ENCODE measurements at places on chromosomes 4 and X. TPM values are rescaled to one million over a fixed set of nuclear protein-coding genes. Genes with fewer than 3 reads are reported as not detected.

- DNase-seq = no peak
- H3K27me3 ChIP-seq = no peaks in the 10 kb centered on the region
- H3K4me3 ChIP-seq = no peak overlapping the region
- H3K36me3 ChIP-seq = no peaks in the 10 kb centered on the region
- H3K27ac ChIP-seq = no peak overlapping the region
Observed at GRCh38 chr4:183610033-183610432, 49.0 kb downstream of the RWDD4 start.

GRCh38 chr4:6183740-6184139 is 16.6 kb downstream of the JAKMIP1 start:
- no peaks in the 10 kb centered on the region for H3K27me3 ChIP-seq
- no peaks in the 10 kb centered on the region for H3K36me3 ChIP-seq
- no peaks in the 10 kb centered on the region for H3K4me1 ChIP-seq
- DNase-seq = no peak
- no peak overlapping the region for H3K27ac ChIP-seq

- no peak for DNase-seq
- no peaks in the 10 kb centered on the region for H3K27me3 ChIP-seq
- no peaks in the 10 kb centered on the region for H3K36me3 ChIP-seq
- no peak overlapping the region for H3K4me3 ChIP-seq
- H3K27ac ChIP-seq = no peak overlapping the region
- H3K4me1 ChIP-seq = no peaks in the 10 kb centered on the region
Observed at GRCh38 chr4:87806520-87806919, 7.2 kb downstream of the IBSP start.

GRCh38 chr4:153546280-153546679 is 80.1 kb downstream of the TMEM131L start:
- H3K27ac ChIP-seq = no peak overlapping the region
- H3K4me1 ChIP-seq = peaks cover 4% of the 10 kb centered on the region
- no peaks in the 10 kb centered on the region for H3K36me3 ChIP-seq
- H3K27me3 ChIP-seq = no peaks in the 10 kb centered on the region
- no peak overlapping the region for H3K4me3 ChIP-seq

- no peak for DNase-seq
- no peaks in the 10 kb centered on the region for H3K36me3 ChIP-seq
- H3K27me3 ChIP-seq = peaks cover 1% of the 10 kb centered on the region
- no peaks in the 10 kb centered on the region for H3K4me1 ChIP-seq
- H3K27ac ChIP-seq = no peak overlapping the region
- H3K4me3 ChIP-seq = no peak overlapping the region
Observed at GRCh38 chr4:42636645-42636949, 20.3 kb downstream of the ATP8A1 start.

The DTHD1 gene
- total RNA-seq = not detected

The CSAG1 gene
- total RNA-seq = not detected

The MGAT4D gene
- total RNA-seq = not detected

DNA sequence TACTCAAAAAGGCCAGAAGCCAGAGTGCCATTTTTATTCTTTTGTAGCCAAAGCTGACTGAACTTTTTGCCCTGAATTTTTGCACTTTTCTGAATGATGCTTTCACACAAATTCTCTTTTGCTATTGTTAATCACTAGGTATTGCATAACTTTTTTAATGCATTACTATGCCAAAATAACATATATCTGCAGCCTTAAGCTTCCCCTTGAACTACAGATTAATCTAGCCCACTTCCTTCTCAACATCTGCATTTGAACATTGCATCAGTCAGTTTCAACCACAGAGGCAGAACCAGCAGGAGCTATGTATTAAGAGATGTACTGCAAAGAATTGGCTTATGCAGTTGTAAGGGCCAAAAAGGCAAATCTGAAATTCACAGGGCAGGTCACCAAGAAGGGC is 197.6 kb upstream of the GYPA start:
- no peaks in the 10 kb centered on the region for H3K36me3 ChIP-seq
- peaks cover 4% of the 10 kb centered on the region for H3K4me1 ChIP-seq
- H3K27me3 ChIP-seq = no peaks in the 10 kb centered on the region

GRCh38 chr4:86250619-86251018 is 109.2 kb downstream of the MAPK10 start:
- H3K27me3 ChIP-seq = no peaks in the 10 kb centered on the region
- H3K27ac ChIP-seq = no peak overlapping the region
- H3K36me3 ChIP-seq = no peaks in the 10 kb centered on the region
- no peaks in the 10 kb centered on the region for H3K4me1 ChIP-seq
- no peak overlapping the region for H3K4me3 ChIP-seq

The OTUD6A gene
- total RNA-seq = 0.17 TPM

The CCNB3 gene
- total RNA-seq = 0.09 TPM

- no peak for DNase-seq
- no peaks in the 10 kb centered on the region for H3K27me3 ChIP-seq
- H3K36me3 ChIP-seq = no peaks in the 10 kb centered on the region
- no peak overlapping the region for H3K27ac ChIP-seq
- no peaks in the 10 kb centered on the region for H3K4me1 ChIP-seq
Observed at GRCh38 chr4:189084671-189085070, 856.0 kb upstream of the FRG1 start.

GRCh38 chr4:126957987-126958386 is 674.8 kb upstream of the INTU start:
- no peaks in the 10 kb centered on the region for H3K36me3 ChIP-seq
- no peaks in the 10 kb centered on the region for H3K27me3 ChIP-seq
- DNase-seq = no peak
- H3K27ac ChIP-seq = no peak overlapping the region
- no peak overlapping the region for H3K4me3 ChIP-seq

GRCh38 chrX:80602036-80602860 is 182.0 kb downstream of the TENT5D start:
- H3K4me1 ChIP-seq = no peaks in the 10 kb centered on the region
- no peak overlapping the region for H3K27ac ChIP-seq
- H3K27me3 ChIP-seq = no peaks in the 10 kb centered on the region
- DNase-seq = no peak
- no peaks in the 10 kb centered on the region for H3K36me3 ChIP-seq
- no peak overlapping the region for H3K4me3 ChIP-seq

The PCSK1N gene
- total RNA-seq = 4.5 TPM

The MAGEC2 gene
- not detected for total RNA-seq

The AFM gene
- total RNA-seq = not detected

DNA sequence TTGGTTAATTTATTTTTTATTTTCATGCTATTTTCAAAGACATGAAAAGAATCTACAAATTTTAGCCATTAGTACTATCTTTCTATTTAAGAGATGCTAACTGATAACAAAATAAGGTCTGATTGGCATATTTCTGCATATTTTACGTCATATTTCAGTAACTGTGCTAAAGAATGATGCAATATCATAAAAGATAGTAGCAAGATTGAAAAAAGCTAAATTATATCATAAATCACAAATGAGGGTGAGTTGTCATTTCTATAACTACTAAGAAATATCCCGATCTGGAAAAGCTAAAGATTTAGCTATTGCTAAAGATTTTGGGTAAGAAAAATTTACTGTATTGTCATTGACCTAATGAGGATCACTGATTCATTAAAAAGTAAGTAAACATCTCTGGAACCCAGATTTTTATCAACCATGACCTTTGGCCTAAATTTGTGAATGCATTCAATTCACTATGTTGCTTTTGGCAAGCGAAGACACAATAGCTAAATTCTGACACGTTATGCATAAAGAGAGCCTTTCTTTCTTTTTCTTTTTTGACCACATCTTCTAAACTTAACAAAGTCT is 103.6 kb downstream of the HPGD start:
- H3K4me3 ChIP-seq = no peak overlapping the region
- no peaks in the 10 kb centered on the region for H3K4me1 ChIP-seq
- no peak for DNase-seq
- H3K27ac ChIP-seq = no peak overlapping the region
- H3K27me3 ChIP-seq = no peaks in the 10 kb centered on the region
- H3K36me3 ChIP-seq = no peaks in the 10 kb centered on the region

The NXF2 gene
- not detected for total RNA-seq

The XAGE3 gene
- not detected for total RNA-seq

DNA sequence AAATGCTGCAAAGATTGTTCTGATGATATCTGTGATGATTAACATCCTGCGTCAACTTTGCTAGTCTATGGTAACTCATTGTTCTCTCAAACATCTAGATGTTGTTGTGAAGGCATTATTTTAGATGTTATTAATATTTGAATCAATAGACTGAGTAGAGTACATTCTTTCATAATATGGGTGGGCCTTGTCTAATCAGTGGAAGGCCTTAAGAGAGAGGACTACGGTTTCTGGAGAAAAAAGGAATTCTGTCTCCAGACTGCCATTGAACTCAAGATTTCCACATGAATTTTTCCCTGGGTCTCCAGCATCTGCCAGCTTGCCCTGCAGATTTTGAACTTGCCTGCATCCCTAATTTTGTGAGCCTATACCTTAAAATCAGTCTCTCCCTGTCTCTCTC is 2381.1 kb upstream of the AGA start:
- H3K27me3 ChIP-seq = no peaks in the 10 kb centered on the region
- DNase-seq = no peak
- H3K4me1 ChIP-seq = no peaks in the 10 kb centered on the region

DNA sequence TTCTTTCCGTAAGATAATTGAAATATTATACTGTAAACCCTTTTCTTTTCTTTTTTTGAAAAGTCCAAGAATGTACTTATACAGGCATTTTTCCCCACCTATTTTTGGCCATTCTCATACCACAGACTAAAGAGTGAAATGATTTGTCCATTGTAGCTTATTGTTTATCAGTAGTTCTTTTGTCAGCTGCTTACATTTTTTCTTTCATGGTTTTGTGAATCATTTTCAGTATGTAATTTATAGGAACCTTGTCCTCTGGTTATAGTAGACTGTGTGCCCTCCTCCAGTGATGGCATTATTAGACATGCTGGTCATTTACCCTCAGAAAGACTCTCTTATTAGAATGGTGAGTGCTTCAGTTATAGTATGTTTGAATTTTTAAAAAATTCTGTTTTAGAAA is 56.7 kb downstream of the CCKAR start:
- no peaks in the 10 kb centered on the region for H3K4me1 ChIP-seq
- no peak overlapping the region for H3K4me3 ChIP-seq
- H3K27me3 ChIP-seq = no peaks in the 10 kb centered on the region
- H3K36me3 ChIP-seq = peaks cover 60% of the 10 kb centered on the region
- DNase-seq = no peak

DNA sequence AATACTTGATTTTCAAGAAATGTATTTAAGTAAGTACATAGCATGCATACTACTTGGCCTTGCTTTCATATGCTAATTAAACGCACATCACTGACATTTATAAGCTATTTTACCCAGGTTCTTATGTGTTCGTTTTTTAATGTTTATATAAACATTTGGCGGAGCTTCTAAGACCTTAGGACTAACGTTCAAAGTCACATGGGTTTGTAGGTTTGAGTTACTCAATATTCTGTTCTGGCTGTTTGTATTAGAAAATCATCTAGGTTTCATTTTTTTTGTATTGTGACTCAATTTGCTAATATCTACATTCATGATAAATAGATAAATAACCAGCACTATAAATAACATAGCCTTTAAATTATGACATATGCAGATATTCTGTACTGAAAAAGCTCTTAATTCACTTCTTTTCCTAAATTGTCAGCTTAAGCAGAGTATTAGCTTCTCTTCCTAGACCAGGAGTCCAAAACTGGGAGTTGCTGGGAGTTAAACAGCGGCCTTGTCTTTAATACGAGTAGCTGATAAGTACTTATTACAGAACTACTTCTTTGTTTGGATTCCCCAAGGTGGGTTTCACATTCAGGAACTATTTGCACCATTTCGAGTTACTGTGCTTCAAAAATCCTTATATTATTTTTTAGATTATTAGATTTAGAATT is 42.0 kb downstream of the GUCY1B1 start:
- H3K4me1 ChIP-seq = no peaks in the 10 kb centered on the region
- DNase-seq = no peak
- H3K36me3 ChIP-seq = no peaks in the 10 kb centered on the region
- no peaks in the 10 kb centered on the region for H3K27me3 ChIP-seq

DNA sequence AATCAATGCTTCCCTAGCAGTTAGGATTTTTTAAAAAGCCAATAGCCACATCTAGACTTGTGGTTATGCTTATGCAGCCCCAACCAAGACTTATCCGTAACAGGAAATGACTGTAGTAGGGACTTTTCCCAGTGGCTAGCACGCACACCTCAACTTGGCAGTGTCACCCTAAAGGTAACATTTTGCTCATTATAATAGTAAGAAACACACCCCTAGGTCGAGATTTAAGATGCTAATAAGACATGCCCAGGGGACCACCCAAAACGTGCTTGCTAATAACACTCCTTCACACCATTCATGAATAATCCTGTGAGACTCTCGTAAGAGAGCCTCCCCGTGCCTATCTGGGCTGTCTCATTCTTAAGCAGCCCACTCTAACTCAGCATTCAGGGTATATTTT is 195.3 kb downstream of the CHIC1 start:
- no peak for DNase-seq
- no peaks in the 10 kb centered on the region for H3K36me3 ChIP-seq
- no peaks in the 10 kb centered on the region for H3K27me3 ChIP-seq
- H3K4me1 ChIP-seq = no peaks in the 10 kb centered on the region
- H3K27ac ChIP-seq = no peak overlapping the region

GRCh38 chr4:124191329-124191728 is 521.2 kb downstream of the ANKRD50 start:
- DNase-seq = no peak
- H3K4me3 ChIP-seq = no peak overlapping the region
- no peak overlapping the region for H3K27ac ChIP-seq
- H3K4me1 ChIP-seq = no peaks in the 10 kb centered on the region

The CSTF2 gene
- 33.0 TPM for total RNA-seq

DNA sequence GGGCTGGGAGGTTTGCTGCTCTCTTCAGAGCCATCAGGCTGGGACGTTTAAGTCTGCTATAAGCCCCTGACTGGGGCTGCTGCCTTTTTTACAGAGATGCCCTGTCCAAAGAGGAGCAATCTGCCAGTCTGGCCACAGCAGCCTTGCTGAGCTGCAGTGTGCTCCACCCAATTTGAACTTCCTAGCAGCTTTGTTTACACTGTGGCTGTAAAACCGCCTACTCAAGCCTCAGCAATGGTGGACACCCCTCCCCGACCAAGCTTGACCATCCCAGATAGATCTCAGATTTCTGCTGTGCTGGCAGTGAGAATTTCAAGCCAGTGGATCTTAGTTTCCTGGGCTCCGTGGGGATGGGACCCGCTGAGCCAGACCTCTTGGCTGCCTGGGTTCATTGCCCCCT is 40.7 kb downstream of the SPATA18 start:
- H3K27me3 ChIP-seq = no peaks in the 10 kb centered on the region
- no peaks in the 10 kb centered on the region for H3K36me3 ChIP-seq
- no peak for DNase-seq
- H3K27ac ChIP-seq = no peak overlapping the region
- no peaks in the 10 kb centered on the region for H3K4me1 ChIP-seq

DNA sequence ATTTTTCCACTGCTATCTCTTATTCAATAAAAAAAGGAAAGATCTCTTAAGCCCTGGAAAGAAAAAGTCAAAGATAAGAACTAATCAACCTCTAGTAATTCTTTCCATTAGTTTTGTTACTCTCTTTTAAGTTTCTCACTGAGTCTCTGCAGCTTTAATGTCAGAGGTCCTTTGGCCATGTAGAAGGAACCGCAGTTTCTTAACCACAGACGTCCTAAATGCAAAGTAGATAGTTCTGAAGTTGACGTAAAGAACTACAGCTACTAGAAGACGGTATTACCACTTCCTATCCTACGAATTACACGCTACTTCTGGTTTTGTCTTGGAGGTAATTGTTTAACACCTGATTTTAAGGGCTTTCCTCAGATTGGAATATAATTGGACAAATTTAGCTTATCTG is 325.9 kb downstream of the ANKRD50 start:
- no peak overlapping the region for H3K27ac ChIP-seq
- H3K36me3 ChIP-seq = no peaks in the 10 kb centered on the region
- H3K27me3 ChIP-seq = no peaks in the 10 kb centered on the region
- H3K4me1 ChIP-seq = no peaks in the 10 kb centered on the region

Data from H1 (cell line).